ENCODE measurements at places on chromosomes 2 and 18.

- no peak for DNase-seq
These were observed 259.5 kb downstream of the MREG start for GRCh38 chr2:215753808-215754207.

- no peak for DNase-seq
These were observed 124.5 kb upstream of the BARD1 start for GRCh38 chr2:214934006-214934405.

- DNase-seq = no peak
These were observed 76.2 kb upstream of the CHRNA1 start for GRCh38 chr2:174840436-174840835.

- DNase-seq = no peak
These were observed 493.2 kb upstream of the FANCL start for GRCh38 chr2:58734365-58734764.

GRCh38 chr2:71494091-71494490 lies 40.7 kb downstream of the DYSF start:
- DNase-seq = no peak

GRCh38 chr18:470661-471501 lies 29.6 kb downstream of the COLEC12 start:
- DNase-seq = no peak

DNA sequence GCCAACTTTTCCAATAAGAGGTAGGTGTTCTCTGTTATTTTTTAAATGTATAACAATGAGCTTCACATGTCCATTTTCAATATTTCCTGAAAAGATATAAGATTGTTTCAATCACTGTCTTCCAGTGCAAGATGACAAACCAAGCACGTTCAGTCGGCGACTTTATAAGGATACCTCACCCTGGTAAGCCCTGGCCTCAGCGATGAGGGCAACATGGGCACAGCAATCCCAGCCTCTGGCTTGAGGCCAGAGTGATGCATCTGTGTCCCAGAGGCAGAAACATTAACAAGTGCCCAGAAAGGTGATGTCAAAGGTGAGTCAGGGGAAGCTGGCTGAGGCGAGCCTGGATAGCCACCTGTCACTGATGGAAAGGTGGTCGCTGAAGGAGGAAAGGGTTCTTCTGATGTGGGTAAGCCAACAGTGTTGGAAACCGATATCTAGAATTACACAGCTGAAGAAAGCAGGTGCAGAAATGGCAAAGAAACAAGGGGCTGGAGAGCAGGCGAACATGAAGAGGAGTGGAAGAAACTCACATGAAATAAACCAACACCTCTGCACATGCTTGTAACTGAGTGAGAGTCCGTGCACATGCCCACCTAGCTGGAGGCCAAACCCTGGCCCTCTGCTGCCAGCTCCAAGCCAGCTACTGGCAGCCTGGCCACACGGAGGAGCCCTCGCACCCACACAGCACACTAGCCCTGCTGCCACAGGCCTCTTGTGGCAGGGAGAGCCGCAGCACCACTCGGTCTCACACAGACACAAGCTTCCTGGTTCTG lies 65.5 kb downstream of the FBXO15 start:
- DNase-seq = peak; percentile 29

Measured in brain (organoid and tissue), 16 donors.